CD4-positive, alpha-beta T cell treated with Interleukin-4 for 4 hours (primary cell): ENCODE measurements at places on chromosomes 4 and X.
A peak's percentile ranks its signal among the peaks of the same experiment; 100 is the strongest.

GRCh38 chrX:17414027-17414658, 39.1 kb downstream of the NHS start:
- DNase-seq: no peak

DNA sequence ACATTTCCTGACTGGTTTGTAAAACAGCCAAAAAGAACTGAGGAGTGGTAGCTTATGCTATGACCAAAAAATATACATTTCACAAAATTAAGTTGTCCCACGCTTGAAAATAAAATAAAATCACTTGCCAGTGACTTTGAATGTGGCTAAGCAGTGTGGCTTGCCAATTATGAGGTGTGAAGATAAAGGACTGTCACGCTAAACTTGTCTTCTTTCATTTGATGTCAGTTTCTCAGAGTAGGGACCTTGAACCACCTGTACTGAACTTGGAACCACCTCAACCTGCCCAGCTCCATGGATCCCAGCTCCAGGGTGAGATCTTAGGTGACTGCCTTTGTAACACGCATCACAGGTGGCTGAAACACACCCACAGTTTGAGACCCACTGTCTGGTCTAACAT, 113.7 kb upstream of the TBL1X start:
- DNase-seq: peak; percentile 19

- DNase-seq: no peak
These were observed 1.0 kb downstream of the NDST3 start for GRCh38 chr4:118035309-118035708.

GRCh38 chrX:135931644-135932487, 38.4 kb downstream of the SAGE1 start:
- DNase-seq: peak; percentile 6

- peak; percentile 21 for DNase-seq
These were observed 145.1 kb downstream of the INPP4B start for GRCh38 chr4:142701017-142701416.

GRCh38 chrX:154484255-154485149, 1.9 kb downstream of the UBL4A start:
- no peak for DNase-seq

DNA sequence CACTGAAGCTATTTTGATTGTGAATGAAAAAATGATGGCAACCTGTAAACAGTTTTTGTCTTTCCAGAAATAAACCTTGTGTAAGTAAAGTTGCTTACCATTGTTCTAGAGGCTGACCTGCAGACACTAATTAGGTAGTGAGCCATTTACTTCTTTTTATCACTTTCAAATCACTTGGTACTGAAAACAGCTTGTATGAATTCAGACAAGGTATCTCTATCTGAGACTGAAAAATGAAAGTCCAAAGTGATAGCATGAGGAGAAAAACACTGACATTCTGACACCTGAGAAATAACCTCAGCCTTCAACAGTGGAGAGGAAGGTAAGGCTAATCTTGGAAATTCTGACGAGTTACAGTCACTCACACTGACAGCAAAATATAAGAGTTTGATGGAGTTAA, 238.8 kb downstream of the GPC3 start:
- no peak for DNase-seq

- DNase-seq: peak; percentile 38
These were observed 500 bp downstream of the GAR1 start for GRCh38 chr4:109816082-109816442.

DNA sequence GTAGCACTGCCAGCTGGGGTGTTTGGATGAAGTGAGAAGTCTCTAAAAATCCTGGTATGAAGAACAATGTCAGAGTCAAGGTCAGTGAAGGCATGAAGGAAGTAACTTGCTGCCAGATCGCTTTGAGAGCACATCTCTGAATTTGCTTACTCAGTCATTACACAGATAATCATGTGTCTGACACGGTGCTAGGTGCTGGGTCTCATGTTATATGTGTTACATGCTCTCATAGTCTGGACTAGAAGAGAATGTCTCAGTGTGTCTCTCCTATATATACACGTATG, 337.9 kb downstream of the ARHGAP10 start:
- DNase-seq: no peak
